Stimulated activated CD4-positive, alpha-beta T cell treated with anti-CD3 and anti-CD28 coated beads, Interleukin-2, amount 100 ng/mL, for 4 hours (primary cell): ENCODE measurements at places on chromosomes 4 and X.

DNA sequence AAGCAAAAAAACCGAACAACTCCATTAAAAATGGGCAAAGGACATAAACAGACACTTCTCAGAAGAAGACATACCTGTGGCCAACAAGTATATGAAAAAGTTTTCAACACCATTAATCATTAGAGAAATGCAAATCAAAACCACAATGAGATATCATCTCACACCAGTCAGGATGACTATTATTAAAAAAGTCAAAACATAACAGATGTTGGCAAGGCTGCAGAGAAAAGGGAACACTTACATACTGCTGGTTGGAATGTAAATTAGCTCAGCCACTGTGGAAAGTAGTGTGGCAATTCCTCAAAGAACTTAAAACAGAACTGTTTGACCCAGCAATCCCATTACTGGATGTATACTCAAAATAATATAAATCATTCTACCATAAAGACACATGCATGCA lies 436.3 kb downstream of the KLHL13 start:
- DNase-seq: no peak

- no peak for DNase-seq
Measured at GRCh38 chrX:24146283-24146949, 3.1 kb upstream of the ZFX start.

DNA sequence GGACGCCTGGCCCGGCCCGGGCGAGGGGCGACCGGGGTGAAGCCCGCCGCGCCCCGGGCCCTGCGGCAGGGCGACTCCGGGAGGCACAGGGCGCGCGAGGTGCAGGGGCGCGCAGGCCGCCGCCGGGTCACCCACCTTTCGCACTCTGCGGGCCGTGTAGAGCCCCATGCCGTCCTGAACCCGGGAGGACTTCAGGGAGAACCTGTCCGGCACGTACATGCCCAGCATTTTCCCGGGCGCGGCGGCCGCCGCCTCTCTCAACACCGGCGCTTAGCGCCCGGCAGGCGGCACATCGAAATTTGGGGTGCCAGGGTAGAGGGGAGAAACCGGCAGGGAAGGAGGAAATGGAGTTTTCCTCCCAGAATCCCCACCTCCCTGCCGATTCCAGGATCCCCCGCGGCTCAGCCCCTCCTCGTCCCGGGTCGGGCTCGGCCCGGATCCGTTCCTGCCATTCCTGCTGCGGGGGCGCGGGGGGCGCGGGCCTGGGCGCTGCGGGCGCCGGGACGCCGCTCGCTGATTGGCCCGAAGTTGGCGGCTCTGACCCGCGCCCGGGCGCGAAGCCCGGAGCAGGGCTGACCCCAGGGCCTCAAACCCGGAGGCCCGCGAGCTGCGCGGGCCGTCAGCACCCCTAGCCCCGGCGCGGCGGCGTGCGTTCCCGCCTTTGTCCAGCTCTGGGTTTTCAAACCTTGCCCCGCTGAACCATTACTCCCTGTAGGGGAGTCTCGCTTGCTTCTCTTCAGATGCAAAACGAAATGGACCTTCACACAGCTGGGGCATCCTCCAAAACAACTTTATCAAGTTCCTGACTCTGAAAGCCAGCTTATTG lies at the start of gene PRDM5:
Gene PRDM5 (minus strand): TSS at position 346 of the 826 bp plus-strand sequence. CDS start 118 bp downstream, at position 228.
- no peak for DNase-seq

DNA sequence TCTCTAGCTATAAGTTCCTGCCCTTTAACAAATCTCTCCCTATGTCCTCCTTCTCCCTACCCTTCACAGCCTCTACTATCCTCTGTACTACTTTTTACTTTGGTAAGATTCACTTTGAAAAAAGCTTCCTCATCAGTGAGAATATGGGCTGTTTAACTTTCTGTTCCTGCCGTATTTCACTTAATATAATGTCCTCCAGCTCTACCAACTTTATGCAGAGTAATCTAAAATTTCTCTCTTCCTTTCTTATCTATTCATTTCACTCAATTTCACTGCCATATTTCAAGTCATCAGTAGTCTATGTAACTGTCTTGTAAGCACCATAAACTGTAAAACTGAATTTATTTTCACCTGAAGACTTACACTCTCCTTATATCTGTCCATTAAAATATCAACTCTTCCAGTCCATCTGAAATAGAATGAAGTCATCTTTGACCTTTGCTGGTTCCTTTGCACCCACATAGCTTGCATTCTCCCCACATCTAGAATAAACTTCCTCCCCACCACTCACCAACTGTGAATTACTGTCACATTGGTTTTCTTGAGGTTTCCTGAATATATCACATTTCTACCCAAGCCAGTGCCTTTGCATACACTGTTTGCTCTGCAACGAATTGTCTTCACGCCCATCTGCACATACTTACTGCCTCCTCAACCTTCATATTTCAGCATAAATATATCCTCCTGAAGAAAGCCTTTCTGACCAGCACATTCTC lies 54.6 kb downstream of the ARAP2 start:
- DNase-seq: no peak

DNA sequence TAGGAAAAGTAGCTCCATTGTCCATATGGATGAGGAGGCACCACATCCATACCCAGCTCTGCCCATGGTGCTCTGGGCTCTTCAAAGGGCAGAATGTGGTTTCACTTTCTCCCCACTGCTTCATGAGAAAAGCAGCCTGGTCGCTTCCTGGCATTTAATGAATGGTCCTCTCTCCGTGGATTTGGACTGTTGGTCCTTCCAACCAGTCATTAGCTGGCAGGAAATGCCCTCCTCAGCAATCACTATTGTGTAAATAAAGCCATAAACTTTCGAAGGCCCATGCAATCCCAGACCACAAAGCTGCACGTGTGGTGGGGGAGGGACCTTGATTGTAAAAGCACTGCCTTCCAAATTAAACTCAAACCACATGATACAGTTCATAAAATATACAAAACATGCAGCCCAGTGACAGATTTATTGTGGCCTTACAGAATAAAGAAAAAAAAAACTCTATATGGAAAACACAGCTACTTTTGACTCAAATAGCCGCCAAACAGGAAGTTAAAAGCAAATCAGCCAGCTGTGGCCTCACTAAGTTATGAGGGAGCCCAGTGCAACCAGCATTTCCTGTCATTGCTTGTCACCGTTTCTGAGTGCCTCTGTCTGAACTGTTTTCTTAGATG lies 8.1 kb downstream of the MBNL3 start:
- DNase-seq: peak; percentile 6

- no peak for DNase-seq
Measured at GRCh38 chr4:25128671-25129070, 31.6 kb downstream of the SEPSECS start.

DNA sequence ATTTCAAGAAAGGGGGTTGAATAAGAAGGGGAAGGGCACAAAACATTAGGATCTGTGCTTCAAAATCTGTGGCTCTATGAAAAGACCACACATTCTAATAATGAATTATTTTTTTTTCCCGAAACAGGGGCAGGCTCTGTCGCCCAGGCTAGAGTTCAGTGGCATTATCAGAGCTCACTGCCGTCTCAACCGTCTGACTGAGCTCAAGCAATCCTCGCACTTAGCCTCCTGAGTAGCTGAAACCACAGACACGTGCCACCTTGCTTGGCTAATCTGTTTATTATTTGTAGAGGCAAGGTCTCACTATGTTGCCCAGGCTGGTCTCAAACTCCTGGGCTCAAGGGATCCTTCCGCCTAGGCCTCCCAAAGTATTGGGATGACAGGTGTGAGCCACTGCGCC lies 33.4 kb downstream of the ACSL1 start:
- DNase-seq: no peak

GRCh38 chr4:152368001-152368400 lies 167.9 kb downstream of the FBXW7 start:
- DNase-seq: no peak

DNA sequence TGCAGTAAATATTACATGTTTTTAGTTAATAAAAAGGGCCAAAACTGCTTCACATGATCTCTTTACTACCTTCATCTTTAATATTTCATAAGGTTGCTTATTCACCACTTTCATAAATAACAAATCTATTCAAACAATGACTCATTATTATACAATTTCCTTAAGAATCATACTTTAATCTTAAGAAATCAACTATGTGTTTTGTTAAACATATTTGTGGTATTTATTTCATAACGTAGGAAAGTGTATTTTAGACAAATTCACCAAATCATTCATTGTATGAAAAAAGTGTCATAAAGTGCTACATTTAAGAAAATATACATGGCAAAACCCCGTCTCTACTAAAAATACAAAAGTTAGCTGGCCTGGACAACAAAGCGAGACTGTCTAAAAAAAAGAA lies 150.5 kb upstream of the RXFP1 start:
- DNase-seq: no peak

GRCh38 chr4:163781726-163782125 lies 287.2 kb downstream of the TMA16 start:
- no peak for DNase-seq

DNA sequence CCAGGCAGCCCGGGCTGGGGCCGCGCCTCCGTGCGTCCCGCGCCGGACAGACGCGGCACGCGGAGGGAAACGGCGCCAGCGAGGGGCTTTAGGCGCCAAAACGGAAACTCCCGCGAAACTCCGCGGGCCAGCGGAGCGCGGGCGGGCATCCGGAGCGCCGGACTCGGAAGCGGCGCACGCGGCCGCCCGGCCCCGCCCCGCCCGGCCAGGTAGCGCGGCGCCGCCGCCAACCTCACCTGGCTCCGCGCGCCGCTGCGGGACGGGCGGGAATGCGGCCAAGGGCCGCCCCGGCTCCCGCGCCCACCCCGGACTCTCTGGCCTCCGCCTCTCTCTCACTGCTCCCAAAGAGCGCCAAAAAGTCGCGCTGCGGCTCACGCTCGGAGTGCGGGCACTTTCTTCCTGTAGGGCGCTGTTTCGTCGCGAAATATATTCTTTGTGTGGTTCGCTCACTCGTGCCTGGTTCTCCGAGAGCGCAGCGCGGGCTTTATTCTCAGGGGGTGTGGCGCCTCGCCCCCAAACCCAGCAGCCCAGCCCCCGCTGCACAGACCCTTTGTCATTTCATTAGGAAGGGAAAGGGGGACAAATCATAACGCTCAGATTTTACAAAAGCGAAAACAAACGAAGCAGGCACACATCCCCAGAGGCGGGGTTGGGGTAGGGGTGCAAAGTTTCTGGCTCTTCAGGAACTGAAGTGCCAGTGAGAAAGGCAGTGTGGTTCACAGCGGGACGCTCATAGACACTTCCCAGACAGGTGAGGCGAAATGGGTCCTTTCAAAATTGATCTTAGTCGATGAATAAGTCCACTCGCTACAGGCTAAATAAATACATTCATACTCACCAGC lies 961 bp upstream of the MBNL3 start:
- peak; percentile 18 for DNase-seq
